ENCODE measurements at places on chromosomes 1 and 21. TPM values are rescaled to one million over a fixed set of nuclear protein-coding genes. Genes with fewer than 3 reads are reported as not detected.
A peak's percentile ranks its signal among the peaks of the same experiment; 100 is the strongest.

ZFP69B gene
- 8.5 TPM for total RNA-seq

ICOSLG gene
- not detected for total RNA-seq

PGLYRP3 gene
- not detected for total RNA-seq

GRCh38 chr1:156885314-156885713, 8.2 kb upstream of the PEAR1 start:
- DNase-seq = peak; percentile 25

DNA sequence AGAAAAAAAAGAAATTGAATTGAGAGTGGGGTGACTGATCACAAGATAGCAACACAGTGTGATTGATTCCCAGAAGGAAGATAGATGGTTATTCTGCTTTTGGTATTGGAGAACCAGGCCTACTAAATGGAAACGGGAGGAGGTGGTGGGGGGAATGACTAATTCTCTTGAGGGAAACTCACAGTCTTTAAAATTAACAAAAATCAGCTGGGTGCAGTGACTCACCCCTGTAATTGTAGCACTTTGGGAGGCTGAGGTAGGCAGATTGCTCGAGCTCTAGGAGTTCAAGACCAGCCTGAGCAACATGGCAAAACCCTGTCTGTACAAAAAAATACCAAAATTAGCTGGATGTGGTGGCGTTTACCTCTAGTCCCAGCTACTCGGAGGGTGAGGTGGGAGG, 134.6 kb upstream of the PDE4B start:
- DNase-seq = no peak

DNA sequence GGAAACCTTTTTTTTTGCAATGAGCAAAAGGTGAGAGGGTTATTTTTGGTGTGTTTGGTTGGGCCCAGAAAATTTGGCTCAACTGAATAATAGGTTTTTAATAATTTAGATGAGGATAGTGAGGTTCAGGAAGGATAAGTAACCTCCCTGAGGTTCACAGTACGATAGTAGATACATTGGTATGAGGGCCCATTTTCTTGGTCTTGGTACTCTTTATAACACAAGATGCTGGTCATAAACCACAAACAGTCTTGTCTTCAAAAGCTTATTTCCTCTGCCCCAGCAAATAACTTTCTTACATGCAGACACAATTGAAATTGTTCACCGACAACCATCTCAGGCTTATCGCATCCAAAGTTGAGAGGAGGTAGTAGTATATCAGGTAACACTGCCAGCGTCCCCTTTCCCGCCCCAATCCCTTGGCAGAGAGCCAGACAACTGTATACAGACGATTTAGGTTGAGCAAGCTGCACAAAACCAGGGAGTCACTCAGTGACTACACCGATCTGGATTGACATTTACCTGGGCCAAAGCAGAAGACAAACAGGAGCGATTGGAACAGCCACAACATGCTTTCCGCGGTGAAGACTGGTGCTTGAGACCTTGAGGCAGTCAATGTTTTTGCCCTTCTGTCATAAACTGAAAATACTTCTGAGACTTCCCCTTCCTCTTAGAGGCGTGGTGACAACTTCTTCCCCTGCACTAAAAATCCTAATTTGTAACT, at the start of gene SLAMF6:
SLAMF6 (minus strand) TSS at position 634 of the 724 bp plus-strand sequence; CDS start at position 571, 63 bp downstream.
- DNase-seq = no peak

DNA sequence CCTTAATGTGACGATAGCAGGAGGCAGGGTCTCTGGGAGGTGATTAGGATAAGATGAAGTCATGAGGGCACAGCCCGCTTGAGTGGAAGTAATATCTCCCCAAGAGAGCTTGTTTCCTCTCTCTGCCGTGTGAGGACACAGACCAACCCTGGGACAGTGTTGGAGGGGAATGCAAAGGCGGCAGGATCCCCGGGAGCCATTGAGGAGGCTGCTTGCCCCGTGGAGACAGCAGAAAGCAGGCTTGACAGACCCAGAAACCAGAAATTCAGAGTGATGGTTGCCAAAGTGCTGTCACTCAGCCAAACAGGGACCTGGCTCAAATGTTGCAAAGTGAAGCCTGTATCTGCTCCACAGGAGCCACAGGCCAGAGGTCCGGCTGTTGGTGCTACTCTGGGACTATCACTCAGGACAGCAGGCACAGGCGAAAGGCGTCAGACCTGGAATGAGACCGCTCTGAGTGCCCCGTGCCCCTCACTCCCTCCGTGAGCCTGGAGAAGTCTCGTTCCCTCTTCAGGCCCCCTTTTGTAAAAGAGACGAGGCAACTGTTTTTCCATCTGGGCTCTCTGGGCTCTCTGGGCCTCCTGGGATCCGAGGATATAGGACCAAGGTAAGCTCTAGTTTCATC, 96.6 kb upstream of the VANGL1 start:
- DNase-seq = no peak

DNA sequence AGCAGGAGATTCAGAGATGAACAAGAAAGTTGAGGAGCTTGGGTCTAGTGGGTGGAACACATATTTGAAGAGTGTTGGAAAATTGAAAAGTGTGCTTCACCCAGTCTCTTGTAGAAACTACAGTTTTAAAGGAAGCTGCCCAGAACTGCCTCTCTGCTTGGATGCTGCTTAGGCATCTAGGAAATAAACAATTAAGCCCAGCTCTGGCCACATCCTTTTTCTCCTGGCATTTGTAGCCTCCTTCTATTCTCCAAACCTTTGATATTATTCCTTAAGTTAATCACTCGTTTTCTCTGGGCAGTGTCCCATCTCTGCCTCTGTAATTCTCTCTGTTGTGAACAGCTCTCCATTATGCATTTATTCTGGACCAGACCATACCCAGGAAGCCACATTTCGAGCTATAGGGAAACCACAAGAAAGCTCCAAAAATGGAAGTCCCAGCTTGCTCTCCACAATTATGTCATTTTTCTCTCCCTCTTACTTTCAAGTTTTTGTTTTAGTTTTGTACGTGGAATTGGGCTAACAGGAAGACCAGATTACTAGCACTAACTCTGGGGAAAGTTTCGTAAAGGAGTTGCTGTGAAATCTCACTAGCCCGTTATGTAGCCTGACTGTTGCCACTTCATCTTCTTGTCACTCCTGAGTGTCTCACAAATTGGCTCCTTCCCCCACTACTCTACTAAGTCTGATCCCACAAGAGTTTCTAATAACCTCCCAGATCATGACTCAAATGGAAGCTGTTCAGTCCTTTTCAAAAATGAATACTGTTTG, 102.2 kb downstream of the NTMT2 start:
- peak; percentile 18 for DNase-seq

- DNase-seq = no peak
These were observed 57.8 kb downstream of the ARHGEF11 start for GRCh38 chr1:156987715-156988114.

GRCh38 chr21:44708866-44709425, 2.4 kb downstream of the TSPEAR start:
- no peak for DNase-seq

GRCh38 chr1:112536561-112536960, 27.8 kb downstream of the WNT2B start:
- DNase-seq = peak; percentile 94
